Hematopoietic multipotent progenitor cell treated with erythropoietin and hydrocortisone succinate and interleukin-3 and kit ligand, for 6 days (in vitro differentiated cells): ENCODE measurements at places on chromosomes 5 and 9.

GRCh38 chr9:31697956-31698355, 686.5 kb upstream of the ACO1 start:
- DNase-seq: no peak

DNA sequence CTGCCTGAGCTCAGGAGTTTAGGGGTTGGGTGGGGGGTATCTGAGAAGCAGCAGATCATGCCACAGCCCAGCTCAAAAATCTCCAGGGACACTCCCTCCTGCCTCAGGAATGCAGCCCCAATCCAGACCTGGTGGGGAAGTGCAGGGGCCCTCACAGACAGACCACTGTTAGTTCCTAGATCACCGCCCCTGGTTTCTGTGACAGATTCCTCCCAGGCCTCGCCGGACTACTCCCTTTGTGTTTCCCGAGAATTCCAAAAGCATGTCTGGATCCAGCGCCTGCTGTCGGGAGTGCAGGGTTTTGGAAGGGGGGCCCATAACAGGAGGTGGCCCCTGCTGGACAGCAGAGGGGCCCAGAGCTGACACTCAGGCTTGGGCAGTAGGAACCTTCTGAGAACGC, 74.5 kb downstream of the CTSL start:
- no peak for DNase-seq

GRCh38 chr9:121376214-121376830, 6.3 kb upstream of the STOM start:
- DNase-seq: peak; percentile 68

GRCh38 chr5:59673438-59674058, 220.0 kb downstream of the PDE4D start:
- DNase-seq: peak; percentile 71

DNA sequence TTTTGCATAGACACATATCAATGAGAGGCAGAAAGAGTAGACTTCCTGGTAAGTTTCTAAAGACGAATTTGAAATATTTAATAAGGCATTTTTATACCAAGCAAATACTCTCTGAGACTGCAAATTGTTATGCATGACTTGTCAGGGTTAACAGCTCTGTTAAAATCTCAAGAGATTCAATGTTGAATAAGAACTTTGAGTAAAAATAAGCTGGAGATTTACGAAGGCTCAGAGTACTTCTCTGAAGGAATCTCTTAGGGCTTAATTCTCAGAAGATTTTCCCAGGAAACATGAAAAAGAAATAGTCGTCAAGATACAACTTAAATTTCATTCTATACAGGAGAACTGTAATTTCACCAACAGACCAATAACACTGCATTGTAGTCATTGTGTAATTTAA, 259.4 kb downstream of the CDH18 start:
- no peak for DNase-seq

DNA sequence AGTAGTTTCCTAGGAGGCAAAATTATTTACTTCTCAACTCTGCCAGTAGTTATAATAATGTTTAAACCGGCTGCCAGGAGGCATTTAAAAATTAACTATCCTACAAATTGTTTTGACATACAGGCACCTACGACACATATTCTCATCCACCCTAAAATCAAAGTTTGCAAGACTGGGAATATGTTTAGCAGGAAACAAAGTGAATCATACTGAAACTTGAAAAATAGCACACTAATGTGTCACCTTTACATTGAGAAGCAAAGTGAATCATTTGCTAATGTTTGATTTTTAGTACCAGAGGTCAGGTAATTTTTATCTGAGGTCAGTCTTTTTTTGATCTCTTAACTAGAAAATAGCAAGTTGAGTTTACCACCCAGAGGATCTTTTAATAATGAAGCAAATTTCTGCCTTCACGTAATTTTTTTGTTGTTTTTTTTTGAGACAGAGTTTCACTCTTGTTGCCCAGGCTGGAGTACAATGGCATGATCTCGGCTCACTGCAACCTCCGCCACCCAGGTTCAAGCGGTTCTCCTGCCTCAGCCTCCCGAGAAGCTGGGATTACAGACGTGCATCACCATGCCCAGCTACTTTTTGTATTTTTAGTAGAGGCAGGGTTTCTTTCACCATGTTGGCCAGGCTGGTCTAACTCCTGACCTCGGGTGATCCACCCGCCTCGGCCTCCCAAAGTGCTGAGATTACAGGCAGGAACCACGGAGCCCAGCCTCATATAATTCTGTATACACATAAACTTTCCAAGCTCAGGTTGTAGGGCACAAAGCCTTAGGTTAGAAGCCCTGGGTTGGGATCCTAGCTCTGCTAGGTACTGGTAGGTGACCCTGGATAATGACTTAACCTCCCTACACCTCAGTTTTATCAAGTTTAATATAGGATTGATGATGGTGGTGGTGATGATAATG, 124.3 kb downstream of the UGCG start:
- no peak for DNase-seq

DNA sequence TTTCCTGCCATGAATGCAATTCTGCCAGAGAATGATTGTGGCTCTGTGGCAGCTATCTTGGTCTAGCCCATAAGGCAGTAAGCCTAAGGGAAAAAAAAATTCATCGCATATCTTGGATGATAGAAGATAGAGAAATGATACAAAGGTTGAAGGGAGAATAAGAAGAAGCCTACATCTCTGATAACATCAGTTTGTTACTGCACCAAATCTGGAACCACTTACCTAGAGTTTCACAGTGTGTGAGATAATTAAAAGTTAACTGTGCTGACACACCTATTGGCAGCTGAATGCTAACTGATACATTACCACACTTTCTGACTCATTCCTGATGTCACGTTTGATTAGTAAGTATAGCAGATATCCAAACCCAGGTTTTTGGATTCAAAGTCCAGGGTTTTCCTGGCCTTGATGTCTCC, 91.6 kb upstream of the TAF11L2 start:
- DNase-seq: no peak

DNA sequence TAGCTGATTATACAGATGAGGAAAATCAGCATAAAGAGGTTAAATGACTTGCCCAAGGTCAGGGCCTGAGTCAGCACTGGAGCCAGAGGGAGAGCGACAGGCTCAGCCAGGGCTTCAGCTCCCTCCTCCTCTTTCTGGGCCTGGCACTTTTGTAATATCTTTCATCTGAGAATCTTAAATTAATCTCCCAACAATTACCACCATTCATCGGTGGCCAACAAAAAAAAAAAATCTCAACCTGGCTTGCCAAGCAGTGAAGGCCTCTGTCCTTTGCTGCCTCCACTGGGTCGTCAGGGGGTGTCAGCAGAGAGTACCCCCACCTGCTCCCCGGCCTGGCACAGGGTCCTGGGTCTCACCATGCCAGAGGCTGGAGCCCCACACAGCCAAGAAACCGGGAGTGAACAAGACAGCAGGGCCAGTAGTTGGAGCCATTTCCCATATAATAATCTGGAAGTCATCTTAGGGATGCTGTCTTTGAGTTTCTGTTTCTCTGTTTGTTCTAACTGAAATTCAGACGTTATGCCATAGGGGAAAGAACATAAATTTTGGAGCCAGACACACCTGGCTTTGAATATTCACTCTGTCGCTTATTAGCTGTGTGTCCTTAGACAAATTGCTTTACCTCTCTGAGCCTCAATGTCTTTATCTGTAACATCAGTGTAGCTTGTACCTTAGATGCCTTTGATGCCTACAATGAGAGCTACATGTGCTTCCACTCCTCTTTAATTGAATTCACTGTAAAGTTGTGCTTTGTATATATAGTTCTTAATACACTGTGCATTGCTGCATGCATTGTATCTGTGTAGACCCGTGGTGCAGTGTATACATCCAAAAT, 299.9 kb upstream of the MSX2 start:
- no peak for DNase-seq

- DNase-seq: no peak
Measured at GRCh38 chr5:103327893-103328292, 69.3 kb downstream of the MACIR start.

- DNase-seq: no peak
Measured at GRCh38 chr9:69222970-69223369, 48.9 kb downstream of the TJP2 start.

DNA sequence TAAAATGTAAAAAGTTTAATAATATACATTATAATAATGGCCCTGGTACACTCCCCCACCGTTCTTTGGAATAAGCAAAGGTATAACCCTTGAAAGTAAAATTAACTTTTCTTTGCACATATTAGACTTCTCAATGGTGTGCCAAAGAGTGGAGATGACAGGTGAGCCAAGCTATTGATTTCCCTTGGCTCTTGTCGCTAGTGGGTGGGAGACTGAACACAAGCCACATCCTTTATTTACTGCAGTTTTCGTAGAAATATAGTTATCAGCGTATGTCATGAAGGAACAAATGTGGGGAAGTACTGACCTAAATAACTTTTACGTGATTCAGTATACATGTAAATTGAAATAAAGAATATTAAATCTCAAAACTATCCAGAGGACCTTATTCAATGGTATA, 549.3 kb downstream of the RAB3C start:
- DNase-seq: no peak

GRCh38 chr9:112503170-112503569, 16.5 kb downstream of the KIAA1958 start:
- no peak for DNase-seq

- peak; percentile 81 for DNase-seq
Measured at GRCh38 chr5:132012371-132013005, 1.0 kb upstream of the ACSL6 start.

DNA sequence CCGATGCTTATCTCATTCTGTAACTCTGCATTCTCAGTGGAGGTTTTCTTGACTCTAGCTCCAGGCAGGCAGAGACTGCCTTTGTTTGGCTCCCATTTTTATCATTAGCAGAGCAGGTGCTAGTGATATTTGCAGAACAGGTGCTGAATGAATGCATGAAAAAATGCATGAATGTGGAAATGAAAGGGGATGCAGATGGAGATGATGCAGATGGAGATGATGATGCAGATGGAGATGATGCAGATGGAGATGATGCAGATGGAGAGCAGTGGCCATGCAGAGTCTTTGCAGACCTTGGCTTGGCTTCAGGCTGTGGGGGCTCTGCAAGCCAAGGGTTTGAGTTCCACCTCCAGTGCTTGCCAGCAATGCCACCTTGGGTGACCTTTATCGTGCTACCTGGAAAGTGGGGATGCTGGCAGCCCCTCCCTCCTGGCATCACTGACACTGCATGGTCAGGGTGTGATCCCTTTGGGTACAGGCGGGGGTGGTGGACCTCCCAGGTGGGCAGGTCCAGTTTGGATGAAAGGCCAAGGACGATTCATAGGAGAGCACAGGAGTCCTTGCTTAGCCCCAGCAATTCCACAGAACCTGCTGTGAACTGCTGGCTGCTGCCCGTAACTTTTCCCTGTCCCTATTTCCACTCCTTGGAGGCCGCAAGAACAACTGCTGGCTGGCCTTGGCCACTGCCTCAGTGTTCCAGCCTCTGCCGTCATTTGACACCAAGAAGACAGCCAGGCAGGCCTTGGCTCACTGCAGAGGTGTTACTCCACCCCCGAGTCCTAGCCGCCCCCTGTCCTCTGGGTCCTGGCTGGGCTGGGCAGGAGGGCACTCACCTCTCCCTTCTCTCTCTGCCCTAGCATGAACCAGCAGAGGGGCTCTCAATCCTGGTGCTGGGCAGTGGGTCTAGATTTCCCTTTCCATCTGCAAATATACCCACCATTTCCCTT, 33.0 kb downstream of the ERGIC1 start:
- DNase-seq: no peak
